ENCODE measurements at places on chromosomes 1 and 21.

DNA sequence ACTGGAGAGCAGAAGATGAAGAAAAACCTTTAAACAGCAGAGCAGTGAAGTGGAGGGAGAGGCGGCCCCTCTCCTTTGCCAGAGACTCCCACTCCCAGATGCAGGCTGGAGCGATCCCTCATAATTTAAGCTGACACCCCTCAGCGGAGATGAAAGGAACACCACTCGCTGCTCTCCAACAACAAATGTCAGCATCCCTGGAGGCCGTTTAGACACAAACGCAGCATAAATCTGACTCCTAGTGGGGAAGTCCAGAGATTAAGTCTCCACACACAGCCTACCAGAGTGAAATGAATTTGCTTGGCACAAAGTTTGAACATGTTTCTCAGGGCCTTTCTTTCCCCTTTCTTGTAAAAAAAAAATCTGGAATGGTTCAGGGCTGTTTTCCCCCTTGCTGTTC, 137.8 kb downstream of the LMX1A start:
- no peak for DNase-seq

- DNase-seq, result no peak
Observed at GRCh38 chr1:155882766-155883165, 23.4 kb downstream of the SYT11 start.

GRCh38 chr1:6261615-6261995, 707 bp upstream of the GPR153 start:
- DNase-seq, result no peak

DNA sequence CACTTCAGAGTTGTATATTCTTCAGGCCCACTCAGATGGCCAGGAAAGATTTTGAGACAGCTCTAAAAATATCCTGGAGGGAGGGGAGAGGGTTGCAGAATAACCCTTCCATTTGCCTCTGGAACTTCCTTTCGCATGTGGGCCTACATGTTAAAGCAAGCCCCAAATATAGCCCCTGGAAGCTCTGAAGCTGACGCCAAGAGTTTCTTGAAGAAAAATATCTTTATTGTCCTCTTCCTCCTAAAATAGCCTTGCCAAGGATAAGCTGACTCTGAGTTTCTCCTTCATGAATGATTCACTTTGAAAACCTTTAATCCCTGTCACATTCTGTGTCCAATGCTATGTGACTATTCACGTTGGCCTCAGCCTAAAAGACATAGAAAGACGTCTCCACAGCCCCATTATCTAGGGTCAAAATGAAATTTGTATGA, 6.4 kb downstream of the C1orf116 start:
- DNase-seq, result no peak

GRCh38 chr1:41175546-41175945, 66.6 kb downstream of the SCMH1 start:
- no peak for DNase-seq

Data from spinal cord (tissue), 10 donors.